Neural crest cell (in vitro differentiated cells): ENCODE measurements at places on chromosomes 7 and 10.
A peak's percentile ranks its signal among the peaks of the same experiment; 100 is the strongest.

DNA sequence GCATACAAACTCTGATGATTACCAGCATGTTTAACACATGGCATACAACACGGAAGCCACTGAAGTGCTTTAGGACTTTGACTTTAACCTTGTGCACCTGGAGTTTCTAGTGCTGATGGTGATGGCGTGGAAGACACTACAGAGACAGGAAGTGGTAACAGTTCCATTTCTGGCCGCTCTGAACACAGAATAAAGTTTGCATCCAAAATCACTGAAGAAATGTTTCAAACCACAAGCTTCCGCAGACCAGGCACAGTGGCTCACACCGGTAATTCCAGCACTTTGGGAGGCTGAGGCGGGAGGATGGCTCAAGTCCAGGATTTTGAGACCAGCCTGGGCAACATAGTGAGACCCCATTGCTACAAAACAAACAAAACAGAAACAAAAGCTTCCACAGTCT, 40.3 kb upstream of the TNPO3 start:
- DNase-seq, result no peak

GRCh38 chr10:93073539-93074146, at the start of gene CYP26A1:
CYP26A1 (plus strand) TSS chr10:93073893; CDS start chr10:93073935, 42 bp downstream.
- no peak for DNase-seq

GRCh38 chr7:7438851-7439250, 96.8 kb downstream of the COL28A1 start:
- DNase-seq, result no peak

DNA sequence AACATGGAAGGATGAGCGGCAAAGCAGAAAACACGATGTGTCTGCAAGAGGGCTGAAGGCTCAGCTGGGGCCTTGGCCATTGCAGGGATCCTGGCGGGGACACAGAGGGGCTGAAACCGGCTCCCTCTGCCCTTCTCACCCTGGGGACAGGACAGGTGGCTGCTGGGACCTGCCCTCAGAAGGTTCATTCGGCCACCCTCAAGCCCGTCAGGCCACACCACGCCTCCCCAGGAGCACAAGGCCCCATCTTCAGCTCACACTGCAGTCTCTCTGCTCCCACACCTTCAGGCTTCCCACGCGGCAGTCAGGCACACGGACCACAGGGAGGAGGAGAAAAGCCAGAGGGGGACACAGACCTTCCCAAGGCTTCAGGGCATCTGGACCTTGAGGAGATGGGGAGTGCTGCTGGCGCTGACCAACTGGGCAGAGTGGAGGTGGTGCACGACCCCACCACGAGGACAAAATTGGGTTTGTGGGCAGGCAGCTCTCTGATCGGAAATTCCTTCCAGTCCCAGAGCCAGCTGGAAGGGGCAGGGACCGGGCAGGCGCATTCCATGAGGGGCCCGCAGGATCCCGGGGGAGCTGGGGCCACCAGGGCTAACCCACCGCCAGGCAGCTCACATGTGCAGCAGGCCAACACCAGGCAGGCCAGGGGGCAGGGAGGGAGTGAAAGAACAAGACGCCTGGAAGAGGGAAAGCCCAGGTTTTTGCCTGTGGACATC, 104.0 kb downstream of the MAD1L1 start:
- no peak for DNase-seq

GRCh38 chr7:85014936-85015660, 171.8 kb downstream of the SEMA3D start:
- no peak for DNase-seq

DNA sequence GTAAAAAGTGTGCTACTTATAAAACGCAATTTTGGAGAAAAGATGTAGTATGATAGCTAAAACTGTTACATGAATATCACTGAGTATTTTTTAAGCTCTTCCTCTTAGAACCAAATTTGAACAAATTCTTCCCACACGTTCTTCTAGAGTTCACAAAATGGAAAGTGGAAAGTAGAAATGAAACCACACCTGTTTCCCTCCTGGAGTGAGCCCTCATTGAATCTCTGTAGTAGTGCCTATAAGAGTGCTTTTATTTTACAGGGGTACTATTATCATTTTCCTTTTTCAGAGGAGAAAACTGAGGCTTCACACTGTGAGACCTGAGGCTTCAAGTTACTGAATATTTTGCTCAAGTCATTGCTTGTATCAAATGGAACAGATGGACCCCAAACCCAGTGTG, 393.0 kb downstream of the NRG3 start:
- no peak for DNase-seq

DNA sequence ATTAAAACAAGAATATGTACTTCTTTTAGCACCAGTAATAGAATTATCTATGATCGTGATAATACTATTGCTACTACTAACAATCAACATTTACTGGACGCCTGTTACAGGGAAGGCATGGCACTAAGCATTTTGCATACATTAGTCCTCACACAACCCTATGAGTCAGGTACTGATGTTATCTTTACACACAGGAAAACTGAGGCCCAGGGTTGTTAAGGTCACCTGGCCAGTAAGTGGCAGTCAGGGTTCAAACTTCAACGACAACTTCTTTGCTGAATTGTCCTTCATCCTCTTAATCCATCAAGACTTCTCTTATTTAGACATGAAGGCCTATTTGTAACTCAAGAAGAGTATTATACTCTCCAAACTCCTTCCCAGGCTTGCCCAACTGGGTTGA, 41.9 kb upstream of the ACSL5 start:
- no peak for DNase-seq

GRCh38 chr10:6065406-6065805, 3.2 kb upstream of the IL2RA start:
- no peak for DNase-seq

GRCh38 chr10:61899997-61900828, 1.3 kb upstream of the ARID5B start:
- peak; percentile 28 for DNase-seq

DNA sequence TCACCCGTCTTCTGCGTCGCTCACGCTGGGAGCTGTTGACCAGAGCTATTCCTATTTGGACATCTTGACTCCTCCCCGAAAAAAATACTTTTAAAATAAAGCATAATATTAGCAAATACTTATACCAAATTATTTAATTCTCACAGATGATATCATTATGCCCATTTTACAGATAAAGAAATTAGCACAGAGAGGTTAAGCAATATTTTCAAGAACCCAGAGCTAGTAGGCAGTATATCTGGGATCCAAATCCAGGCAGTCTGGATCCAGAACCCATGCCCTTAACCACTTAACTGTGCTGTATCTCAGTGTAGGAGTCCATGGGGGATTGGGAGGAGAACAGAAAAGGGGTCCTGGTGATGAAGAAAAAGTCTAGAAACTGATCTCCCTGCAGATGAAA, 6.1 kb downstream of the IQUB start:
- DNase-seq, result no peak

GRCh38 chr10:132664407-132664806, 121.5 kb downstream of the NKX6-2 start:
- no peak for DNase-seq

- no peak for DNase-seq
These were observed 31.3 kb downstream of the AGAP3 start for GRCh38 chr7:151117565-151117964.

GRCh38 chr10:121089434-121089833, 238.3 kb downstream of the WDR11 start:
- no peak for DNase-seq

DNA sequence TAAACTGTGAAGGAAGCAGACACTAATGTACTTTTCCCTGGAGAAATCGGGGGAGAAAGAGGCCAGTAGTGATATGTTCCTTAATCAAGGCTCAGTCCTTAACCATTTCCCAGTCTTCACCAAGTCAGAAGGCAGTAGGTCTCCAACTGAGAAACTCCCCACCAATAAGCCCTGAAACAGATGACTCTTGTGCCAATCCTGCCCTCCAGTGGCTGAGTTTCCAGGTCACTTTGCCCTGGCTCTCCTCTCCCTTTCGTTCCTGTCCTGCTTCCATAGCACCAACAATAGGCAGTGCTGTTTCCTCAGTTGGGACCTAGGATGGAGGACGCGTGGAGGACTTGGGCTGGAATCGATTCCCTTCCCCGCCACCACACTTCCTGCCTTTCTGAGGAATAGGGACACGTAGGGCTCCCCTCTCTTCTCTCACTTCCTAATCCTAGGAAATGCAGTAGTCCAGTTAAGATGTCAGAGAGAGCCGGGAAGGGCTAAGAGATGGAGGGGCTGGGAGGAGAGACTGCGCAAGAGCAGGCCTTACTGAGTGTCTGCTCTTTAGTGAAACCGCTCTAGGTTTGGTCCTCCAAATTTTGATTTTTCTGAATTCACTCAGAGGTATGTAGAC, 23.4 kb downstream of the ATOH7 start:
- DNase-seq, result peak; percentile 51

GRCh38 chr10:122499491-122499941, 38.2 kb downstream of the HTRA1 start:
- DNase-seq, result no peak

DNA sequence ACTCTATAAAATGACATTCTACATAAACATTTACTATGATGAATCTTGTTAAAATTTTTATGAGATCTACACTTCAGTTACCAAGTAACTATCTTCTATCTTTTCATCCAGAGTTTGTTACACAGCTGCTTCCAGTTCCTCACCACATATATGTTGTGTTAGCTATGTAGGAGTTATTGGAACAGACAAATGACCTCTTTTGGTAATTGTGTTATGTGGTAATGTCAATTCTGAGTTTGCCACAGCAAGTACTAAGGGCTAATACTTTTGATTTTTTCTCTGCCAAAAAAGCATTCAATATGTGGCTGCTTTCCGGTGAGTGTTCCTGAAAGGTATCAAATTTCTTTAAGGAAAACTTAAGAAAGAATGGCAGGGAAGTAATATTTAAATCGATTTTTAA, 573.9 kb upstream of the PCDH15 start:
- DNase-seq, result no peak

- DNase-seq, result no peak
These were observed 78.9 kb downstream of the VOPP1 start for GRCh38 chr7:55493408-55493807.

- no peak for DNase-seq
These were observed 168.7 kb downstream of the FRMD4A start for GRCh38 chr10:14162061-14162460.

GRCh38 chr7:140610204-140611165, 30.1 kb downstream of the DENND2A start:
- no peak for DNase-seq

GRCh38 chr7:133770863-133771492, 356.2 kb upstream of the LRGUK start:
- no peak for DNase-seq

- DNase-seq, result no peak
These were observed 35.2 kb downstream of the OR13A1 start for GRCh38 chr10:45280113-45280760.

DNA sequence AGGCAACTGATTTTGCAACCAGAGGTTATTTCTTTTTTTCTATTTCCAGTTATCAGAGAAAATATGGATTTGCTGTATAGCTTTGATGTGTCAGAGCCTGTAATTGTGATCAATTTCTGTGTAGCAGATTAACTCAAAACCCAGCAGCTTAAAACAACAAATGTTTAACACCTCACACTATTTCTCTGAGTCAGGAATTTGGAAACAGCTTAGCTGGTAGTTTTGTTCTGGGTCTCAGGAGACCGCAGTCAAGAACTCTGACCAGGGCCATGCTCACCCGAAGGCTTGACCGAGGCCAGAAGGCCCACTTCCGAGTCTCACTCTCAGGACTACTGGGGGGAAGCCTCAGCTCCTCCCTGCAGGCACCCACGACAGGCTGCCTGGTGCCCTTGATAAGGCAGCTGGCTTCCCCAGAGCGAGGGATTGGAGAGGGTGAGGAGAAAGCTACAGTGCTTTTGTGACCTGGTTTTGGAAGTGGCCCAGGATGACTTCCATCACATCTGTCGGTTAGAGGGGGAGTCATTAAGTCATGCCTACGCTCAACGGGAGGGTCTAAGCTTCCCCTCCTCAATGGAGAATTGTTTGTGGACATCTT, 105.7 kb upstream of the SHH start:
- no peak for DNase-seq

GRCh38 chr10:95467162-95467599, 94.0 kb downstream of the SORBS1 start:
- DNase-seq, result peak; percentile 61

DNA sequence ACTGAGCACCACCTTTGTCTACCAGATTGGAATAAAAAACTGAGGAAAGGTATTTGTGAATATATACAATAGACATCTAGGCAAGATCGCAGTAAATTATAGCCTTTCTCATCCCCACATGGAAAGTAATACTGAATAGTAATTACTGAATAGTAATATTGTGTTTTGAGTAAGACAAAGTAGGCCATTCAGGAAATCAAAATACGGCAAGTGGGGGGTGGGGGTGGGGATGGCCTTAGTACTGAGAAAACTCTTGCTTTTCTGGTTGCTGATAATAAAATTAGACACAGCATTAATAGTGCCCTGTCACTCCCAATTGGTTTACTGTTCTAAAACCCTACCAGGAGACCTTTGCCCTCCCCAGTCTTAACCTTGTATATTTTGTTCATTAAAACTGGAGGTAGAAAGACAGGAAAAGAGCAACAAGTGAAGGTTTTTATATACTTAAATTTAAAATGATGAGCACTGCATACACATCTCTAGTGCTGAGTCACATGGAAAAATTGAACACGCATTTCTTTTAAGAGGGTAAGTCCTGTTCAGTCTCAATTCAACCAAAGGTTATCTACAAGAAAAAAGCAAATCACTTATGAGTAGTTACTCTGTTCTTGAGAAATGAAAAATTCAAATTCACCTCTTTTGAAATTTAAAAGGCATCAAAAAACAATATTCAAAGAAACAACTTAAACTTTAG, 65.6 kb downstream of the IGF2BP3 start:
- no peak for DNase-seq

DNA sequence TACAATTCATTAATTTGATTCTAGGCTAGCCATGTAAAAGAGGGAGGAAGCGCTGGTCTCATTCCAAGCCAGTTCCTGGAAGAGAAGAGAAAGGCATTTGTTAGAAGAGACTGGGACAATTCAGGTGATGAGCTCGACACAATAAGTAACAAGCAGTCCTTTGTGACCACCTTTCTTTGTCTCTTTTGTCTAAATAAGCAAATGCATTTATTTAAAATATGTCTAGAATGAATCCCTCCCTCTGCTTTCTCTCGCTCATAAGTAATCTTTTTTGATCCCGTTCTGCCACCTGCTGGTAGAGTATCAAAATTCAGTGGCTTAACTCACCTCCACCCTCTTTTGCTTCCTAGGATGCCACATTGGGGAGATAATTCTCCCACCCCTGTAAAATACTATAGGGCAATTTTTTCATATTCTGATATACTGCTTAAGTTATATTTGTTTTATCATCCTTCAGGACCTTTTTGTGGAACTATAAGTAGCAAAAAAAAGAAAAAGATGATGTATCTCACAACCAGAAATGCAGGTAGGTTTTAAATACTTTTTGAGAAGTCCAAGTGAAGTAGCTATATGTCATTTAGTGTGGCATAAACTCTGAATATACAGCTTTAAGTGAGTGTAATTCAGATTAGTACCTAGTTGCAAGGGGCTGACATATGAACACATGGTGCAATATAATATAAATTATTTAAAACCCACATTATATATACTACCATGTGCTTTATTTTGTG, 91.5 kb downstream of the GSDME start:
- peak; percentile 48 for DNase-seq

DNA sequence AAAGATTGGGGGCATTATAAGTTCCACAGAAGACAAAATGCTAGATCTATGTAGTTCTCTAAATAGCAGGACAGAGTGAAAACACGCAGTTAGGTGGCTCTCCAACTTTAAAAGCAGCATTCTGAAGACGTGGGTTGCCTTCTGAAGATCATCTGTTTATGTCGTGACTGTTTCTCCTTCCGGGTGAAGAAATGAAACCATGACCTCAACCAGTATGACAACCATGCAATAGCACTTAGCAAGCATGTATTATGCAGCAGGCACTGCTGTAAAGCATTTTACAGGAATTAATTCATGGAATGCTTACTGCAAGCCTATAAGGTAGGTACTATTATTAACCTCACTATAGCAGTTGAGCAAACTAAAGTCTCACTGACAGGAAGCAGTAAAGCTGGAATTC, 125.2 kb downstream of the SLC25A13 start:
- DNase-seq, result no peak
